Fibroblast of skin of left biceps (primary cell): ENCODE measurements at places on chromosomes 11 and 22.

DNA sequence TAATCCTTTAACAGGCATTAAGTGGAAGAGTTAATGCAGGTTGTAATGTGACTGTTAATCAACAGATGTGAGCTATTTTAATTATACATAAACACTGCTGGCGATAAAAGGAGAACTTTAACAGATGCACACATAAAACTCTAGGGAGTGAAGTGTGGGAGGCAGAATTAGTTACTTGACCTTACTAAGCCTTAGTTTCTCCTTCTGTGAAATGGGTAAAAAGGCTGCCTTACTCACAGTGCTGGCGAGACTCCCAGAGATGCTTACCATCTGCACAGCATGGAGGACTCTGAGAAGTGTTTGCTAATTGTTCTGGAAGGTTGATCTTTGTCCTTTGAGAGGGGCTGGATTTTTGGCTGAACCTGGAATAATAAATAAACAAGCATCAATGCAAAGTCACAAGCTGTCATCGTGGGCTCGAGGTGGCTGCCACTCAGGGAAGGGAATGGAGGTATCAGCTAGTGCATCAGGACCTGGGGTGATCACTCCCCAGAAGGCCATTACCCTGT lies 58.6 kb upstream of the MPEG1 start:
- DNase-seq, result no peak

DNA sequence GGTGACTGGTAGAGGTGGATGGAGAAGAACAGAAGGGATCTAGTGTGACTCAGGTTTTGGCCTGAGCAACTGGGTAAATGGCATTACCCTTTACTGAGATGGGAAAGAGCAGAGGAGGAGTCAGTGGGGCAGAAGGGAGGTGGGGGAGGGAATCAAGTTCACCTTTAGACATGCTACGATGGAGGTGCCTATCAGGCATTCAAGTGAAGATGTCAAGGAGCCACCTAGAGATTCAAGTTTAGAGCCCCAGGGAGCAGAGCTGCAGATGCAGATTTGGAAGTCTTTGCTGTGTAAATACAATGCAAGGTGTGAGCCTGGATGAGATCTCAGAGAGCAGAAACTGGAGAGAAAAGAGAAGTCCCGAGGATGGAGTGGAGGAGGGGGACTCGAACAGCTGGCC lies 979 bp upstream of the MOGAT2 start:
- no peak for DNase-seq

DNA sequence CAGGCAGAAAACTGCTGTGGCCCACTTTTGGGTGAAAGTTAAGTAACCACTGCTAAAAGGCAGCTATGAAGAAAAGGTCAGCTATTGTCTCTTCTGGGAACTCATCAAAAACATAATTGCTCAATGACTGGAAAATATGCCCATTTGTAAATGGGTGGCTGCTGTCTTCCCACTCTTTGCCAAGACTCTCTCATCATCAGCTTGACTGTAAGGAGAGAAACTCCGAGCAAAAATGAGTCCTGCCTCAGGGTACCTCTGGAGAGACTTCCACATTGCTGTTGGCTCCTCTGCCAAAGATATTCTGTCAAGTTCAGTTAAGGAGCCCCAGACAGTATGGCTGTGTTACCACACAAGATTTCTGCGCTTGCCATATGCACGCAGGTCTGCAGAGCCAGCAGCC lies 138.7 kb downstream of the BBOX1 start:
- DNase-seq, result no peak

- DNase-seq, result no peak
Observed at GRCh38 chr22:46769191-46769675, 6.8 kb downstream of the TBC1D22A start.

DNA sequence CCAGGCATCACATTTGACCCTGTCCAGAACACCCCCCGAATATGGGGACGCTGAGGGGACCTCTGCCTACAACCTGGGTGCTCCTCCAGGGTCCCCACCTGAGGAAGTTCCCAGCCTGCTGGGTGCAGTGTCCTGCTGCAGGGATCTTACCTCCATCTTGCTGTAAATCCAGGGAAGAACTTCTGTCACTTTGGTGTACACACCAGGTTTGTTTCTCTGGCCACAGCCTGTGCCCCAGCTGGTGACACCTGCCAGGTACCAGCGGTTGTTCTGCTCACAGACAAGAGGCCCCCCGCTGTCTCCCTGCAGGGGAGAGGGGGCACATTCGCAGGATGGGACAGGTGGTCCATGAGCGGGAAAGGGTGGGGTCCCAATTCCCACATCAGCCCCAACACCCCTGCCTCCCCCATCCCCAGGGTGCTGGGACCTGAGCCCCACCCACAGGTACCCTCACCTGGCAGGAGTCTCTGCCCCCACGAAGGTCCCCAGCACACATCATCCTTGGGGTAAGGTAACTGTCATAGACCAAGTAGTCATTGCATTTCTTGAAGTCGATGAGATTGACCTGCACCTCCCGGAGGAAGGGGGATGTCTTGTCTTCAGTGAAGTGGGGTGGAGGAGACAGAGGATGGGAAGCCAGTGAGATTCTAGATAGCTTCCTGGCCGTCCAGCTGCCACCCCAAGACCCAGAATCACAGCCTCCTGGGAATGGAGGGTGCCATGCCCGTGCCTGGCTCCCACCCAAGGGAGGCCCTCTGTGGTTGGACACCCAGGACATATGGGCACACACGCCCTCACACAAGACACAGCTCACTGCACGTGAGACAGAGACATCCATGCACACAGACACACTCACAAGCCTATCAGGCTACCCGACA lies 25.5 kb downstream of the TMPRSS13 start:
- DNase-seq, result no peak

DNA sequence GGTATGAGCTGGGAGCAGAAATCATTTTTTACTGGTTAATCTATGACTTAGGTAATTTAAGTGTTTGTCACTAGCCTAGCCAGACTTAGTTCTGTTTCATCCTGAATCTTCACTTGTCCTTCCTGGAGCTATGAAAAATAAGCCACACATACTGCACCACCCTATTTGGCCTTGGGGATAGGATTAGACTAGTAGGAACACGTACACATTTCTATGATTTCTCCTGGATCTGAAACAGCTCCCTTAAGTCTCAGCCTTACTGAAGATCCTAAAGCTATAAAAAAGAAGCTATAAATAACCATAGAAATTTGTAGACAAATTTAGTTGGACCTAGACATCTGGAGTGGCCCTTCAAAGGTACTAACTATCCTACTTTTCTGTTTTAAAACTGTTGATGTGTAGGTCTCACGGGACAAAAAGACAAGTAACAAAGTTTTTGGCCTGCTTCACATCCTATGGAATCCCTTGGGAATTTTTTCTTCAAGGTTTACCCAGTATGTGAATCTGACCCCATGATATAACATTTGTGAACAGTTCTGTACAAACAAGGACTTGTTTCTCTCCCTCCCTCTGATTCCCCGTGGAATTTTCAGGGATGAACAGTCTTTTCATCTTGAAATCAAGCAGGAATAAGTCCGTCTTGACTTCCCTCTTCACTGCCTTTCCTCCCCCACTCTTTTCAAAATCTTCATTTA lies 275.0 kb downstream of the FAM76B start:
- no peak for DNase-seq

DNA sequence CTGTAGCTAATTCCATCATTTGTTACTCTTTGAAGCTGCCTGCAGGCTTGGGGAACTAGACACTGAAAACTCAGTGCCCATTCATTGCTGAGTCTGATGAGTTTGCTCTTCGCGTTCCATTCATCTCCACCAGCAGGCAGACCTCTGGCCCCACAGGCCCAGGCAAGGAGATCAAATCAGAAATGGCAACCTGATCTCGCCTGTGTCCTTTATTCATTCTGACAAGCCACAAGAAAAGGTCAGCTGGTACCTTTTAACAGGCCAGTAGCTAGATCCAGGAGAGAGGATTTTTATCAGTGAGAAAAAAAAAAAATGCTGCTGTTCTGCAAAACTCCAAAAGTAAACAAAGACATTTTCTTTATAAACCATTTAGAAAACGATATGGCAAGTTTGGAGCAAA lies 742.5 kb downstream of the ETS1 start:
- DNase-seq, result no peak

DNA sequence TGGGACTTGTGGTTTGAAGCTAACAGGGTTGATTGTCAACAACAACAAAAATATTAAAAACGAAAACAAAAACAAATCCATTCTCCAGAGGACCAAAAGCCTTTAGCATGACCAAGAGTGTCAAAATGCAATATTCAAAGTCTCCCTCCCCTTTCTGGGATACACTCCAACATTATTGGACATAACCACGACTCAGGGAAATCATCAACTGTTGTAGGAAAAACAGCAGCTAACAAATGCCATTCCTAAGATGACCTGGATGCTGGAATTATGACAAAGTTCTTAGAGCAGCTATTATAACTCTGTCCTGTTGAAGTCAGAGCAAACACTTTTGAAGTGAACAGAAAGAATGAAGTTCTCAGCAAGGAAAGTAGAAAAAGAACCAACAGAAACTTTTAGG lies 143.0 kb downstream of the TMEM135 start:
- peak; percentile 66 for DNase-seq

DNA sequence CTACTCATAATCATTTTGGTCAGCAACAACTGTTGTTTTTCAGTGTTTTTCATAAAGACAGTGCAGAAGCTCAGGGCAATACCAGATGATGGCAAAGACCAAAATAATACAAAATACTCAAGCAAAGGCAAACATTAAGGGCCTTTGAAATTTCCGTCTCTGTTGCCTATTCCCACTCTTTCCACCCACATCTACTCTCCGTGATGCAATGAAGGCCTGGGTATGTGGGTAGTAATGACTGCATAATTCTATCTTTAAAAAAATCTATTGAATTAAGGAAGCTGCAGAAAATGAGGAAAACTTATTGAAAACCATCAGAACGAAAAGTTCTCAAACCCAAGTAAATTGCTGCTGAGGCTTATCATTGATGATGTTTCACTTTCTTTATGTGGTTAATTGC lies 203.3 kb downstream of the MAML2 start:
- no peak for DNase-seq

GRCh38 chr11:2883979-2884815 lies 1.4 kb downstream of the CDKN1C start:
- DNase-seq, result no peak

- DNase-seq, result no peak
Observed at GRCh38 chr11:110761131-110761530, 48.9 kb upstream of the ARHGAP20 start.

- DNase-seq, result no peak
Observed at GRCh38 chr11:109864151-109864661, 229.0 kb upstream of the ZC3H12C start.
